Mesendoderm (in vitro differentiated cells): ENCODE measurements at places on chromosomes 3 and 15.

DNA sequence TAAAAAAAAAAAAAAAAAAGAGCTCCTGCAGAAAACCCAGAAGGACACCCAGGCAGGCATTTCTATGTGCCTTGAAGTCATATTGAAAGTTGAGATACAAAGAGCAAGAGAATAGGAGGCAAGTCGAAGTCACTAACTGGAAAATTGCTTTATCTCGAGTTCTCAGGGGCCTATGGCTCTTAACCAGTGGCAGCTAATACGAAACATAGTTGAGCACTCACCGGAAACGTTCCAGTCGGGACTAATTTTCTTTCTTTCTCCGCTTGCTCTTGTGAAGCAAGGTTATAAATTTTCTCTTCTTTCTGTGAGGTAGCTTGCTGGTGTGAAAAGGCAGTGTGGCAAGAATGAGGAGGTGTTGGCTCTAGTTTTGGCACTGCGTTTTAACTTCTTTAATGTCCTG, 181.5 kb downstream of the ADAMTS9 start:
- DNase-seq, result no peak

- peak; percentile 50 for DNase-seq
Measured at GRCh38 chr15:62209322-62209721, 44.2 kb upstream of the C2CD4B start.

GRCh38 chr3:127700406-127700805, 27.7 kb downstream of the ABTB1 start:
- no peak for DNase-seq

DNA sequence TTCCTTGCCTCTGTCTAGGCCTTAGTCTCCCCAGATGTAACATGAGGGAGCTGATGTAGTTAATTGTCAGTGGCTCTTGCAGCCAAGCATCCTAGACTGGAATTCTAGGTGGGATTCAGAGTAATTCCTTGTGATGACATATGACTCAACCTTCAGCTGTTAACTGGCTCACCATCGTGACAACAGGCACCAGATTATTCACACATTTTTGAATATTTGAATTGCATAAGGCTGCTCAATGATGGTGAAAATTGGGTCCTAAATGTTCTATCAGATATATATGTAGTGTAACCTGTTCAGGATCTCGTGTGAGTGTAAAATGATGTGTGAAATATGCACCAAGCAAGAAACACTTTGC, 405.1 kb downstream of the LPP start:
- DNase-seq, result no peak

DNA sequence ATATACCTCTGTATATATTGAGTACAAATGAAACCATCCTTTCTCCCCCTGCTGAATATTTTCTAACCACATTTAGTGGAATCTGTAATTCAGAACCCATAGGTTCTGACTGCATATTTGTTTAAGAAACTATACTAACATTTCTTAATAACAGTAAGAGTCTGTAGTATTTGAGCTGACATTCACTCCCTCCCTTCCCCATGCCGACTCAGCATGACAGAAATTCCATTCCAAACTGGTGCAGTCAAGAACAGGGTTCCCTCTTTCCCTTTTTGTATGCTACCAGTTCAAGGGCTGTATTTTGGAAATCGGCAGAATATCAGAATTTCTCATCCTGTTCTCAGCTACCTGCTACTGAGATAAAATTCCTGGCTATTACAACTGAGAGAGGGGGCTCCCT, 796.6 kb upstream of the DPPA4 start:
- DNase-seq, result peak; percentile 14

- DNase-seq, result peak; percentile 52
Measured at GRCh38 chr3:26807272-26807671, 184.7 kb downstream of the LRRC3B start.

GRCh38 chr3:125213364-125213755, 812 bp upstream of the SLC12A8 start:
- DNase-seq, result no peak

GRCh38 chr15:83554558-83554957, 99.4 kb upstream of the ADAMTSL3 start:
- no peak for DNase-seq

- DNase-seq, result no peak
Measured at GRCh38 chr15:69780374-69780773, 317.3 kb downstream of the TLE3 start.

DNA sequence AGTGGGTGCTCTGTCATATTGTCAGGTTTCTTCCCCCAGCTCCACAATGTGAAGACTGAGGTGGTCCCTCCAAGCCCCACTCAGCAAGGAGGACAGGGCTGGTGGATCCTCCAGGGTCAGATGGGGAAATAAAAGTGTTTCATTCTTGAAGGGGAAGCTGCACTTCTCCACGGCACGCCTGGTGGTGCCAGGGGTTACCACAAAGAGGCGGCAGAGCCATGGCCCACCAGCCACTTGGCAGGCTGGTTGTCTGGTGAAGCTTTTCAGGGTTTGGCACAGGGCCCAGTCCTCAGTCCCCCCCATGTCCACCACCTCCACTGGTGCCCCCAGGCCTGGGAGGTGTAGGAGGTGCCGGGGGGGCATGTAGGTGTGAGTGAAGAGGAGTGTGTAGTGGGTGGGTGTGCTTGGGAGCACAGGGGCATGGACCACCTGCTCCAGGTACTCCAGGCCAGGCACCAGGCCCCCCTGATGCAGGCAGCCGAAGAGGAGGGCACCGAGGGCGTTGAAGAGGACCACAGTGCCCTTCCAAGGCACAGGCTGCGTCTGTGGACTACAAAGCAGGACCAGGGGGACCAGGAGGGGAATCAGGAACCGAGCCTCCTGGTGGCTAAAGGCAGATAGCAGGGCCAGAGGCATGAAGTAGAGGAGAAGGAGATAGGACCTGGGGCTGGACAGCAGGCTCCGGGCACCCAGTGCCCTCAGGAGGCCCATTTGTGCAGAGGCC, 5.0 kb upstream of the NCBP2 start:
- peak; percentile 47 for DNase-seq

- no peak for DNase-seq
Measured at GRCh38 chr3:133937756-133938601, 42.3 kb upstream of the RAB6B start.

- DNase-seq, result no peak
Measured at GRCh38 chr3:141498598-141499223, 11.9 kb downstream of the RASA2 start.

DNA sequence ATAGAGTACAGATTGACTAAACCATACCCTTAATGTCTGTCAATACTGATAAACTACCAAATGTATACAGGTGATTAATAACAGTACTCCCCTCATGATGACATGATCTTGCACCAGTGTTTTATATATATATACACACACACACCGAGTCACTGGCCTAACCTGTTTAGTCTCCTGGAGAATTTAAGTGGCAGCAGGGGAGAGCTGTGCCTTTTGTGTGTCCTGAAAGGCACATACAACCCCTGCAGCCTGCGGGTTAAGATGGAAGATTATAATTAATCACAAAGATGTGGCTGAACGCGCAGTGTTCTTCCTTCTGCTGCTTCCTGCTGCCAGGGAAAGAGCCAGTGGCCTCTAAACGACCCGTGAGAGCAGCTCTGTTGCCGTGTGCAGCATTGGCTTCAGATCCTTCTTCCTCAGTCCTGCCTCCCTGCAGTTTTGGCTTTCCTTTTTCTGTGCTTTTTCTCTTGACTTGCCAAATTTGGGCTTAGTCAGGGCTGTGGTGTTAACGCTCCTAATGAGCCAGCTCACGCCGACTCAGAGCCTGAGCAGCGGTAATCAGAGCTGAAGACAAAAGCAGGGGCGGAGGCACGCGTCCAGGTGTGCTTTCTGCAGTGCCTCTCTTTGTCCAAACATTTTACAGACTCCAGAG, 42.5 kb upstream of the UBE3A start:
- DNase-seq, result peak; percentile 70

- DNase-seq, result no peak
Measured at GRCh38 chr3:163368168-163368567, 1710.1 kb downstream of the SI start.

DNA sequence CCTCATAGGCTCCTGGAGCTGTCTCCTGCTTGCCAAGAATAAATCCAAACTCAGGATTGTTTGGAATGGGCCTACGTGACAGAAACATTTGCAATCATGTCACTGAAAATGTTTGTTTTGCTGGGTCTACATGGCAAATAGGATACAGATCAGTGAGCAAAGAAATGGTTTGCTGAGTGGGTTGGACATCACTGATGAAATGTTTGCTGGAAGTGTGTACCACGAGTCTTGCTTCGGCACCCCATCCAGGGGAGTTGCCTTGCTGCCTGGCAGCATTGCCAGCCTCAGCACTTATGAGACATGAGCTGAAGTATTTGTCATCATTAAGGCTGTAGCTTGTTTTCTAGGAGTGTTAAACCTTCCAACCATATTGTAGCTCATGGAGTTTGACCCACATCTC, 213.3 kb upstream of the CFAP20DC start:
- DNase-seq, result no peak

GRCh38 chr15:70080347-70080746, 17.4 kb downstream of the TLE3 start:
- DNase-seq, result no peak

- DNase-seq, result no peak
Measured at GRCh38 chr3:145704020-145704419, 457.0 kb downstream of the PLOD2 start.

- no peak for DNase-seq
Measured at GRCh38 chr3:140563206-140563760, 114.6 kb upstream of the TRIM42 start.

DNA sequence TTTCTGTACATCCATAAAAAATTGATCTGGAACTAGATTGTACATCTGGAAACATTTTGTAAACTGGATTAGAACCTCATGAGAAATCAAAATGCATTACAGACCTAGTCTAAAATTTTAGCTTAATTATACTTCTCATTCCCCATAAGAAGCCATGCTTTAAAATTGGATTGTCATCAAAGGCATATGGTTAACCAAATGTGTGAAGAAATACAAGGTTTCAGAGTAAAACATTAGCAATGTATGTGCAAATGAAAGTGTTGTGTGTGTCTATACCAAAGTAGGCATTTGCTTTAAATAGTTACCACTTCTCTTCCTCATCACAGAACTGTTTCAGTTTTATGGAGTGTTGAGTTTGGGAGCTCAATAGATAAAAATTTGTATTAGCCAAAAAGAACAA, 968.7 kb downstream of the EPHA3 start:
- DNase-seq, result no peak

DNA sequence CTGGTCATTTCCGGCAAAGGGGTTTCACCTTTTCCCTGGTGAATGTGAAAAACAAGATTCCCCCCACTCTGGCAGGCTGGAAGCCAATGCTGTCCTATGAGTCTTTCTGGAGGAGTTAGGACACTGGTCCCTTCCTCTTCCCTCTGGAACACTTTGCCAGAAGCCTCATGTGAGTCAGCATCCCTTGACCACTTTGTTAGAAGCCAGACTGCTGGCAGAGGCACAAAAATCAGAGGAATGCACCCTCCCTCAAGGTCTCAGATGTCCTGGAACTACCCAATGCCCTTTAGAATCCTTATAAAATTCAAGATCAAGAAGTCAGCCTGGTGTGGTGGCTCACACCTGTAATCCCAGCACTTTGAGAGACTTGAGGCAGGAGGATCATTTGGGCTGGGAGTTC, 26.6 kb downstream of the ITGB5 start:
- peak; percentile 85 for DNase-seq

DNA sequence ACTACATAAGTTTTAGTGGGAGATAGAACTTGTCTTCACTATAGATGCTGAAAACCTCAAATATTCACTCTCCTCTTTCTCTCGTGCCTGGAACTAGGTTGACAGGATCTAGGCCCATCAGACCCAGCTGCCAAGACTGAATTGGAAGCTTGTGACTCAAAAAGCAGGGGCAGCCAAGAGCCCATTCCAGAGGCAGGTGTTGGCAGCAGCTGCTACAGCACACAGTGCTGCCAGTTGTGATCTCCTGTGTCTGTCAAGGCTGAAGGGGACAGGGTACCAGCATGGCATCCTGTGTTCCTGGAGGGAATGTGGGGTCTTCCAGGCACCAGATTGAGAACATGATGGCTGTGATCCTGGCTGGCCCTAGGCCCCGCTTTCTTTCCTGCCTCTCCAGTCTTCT, 92.5 kb upstream of the MB21D2 start:
- DNase-seq, result no peak

DNA sequence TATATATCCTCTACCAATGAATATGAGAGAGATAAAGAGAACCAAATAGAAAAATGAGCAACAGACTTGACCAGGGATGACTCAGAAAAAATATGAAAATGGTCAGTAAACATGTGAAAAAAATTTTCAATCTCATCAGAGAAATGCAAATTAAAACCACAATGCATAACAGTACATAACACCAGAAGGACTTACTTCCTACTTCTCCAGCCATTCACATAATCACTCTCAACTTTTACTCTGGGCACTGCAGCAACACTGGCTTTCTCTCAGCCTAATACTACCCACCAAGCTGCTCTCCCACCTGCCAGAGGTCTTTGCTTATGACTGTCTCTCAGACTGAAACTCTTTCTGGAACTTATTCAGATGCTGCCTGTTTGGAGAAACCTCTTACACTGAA, 49.4 kb downstream of the DPH6 start:
- DNase-seq, result no peak

GRCh38 chr3:126431103-126431534, 36.4 kb downstream of the CFAP100 start:
- no peak for DNase-seq

DNA sequence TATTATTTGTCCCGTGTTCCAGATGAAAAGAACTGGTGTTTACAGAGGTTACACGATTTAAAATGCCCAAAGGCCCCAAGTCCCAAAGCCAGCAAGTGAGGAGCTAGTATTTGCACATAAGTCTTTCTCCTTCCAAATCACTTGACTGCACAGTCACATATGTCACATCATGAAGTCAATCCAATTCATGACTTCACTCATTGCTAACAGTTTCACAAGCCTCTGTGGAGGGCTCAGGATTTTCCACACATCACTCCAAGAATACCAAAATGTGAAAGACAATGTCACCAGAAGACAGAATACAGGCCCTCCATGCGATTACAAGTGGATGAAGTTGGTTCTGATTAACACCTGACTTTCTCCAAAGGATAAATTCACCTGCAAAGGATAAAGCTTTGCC, 283.1 kb upstream of the UBE2E2 start:
- DNase-seq, result no peak
